Keratinocyte (primary cell): ENCODE measurements at places on chromosomes 2 and 18.

DNA sequence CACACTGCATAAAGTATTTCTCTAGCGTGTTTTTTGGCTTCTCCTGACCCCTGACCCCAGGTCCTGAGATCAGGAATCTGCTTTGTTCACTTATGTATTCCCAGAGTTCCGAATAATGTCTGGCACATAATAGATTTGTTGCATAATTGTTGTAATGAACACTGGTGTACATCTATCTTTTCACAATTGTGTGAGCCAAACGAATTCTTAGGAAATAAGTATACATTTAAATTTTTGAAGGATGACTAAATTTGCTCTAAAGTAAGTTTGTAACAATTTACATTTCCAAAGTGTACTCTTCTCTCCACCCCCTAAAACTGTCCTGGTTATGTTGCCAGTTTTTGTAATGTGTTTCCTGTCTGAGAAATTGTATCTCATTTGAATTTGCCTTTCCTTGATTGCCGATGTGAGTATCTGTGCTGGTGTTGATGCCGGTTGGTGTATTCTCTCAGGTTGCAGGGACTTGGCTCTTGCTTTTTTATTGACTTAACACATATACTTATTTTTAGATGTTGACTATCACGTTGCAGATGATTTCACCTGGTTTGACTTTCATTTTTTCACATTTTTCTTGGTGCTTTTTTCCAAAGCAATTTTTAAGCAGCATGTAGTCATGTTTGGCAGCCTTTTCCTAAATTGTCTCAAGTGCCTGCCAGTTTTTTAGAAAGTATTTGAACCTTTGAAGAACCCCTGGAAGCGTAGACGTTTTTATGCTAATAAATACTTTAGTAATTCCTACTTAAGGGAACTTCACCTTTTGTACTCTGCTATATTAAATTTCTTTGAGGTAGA, 16.1 kb upstream of the FARP2 start:
- no peak for DNase-seq

DNA sequence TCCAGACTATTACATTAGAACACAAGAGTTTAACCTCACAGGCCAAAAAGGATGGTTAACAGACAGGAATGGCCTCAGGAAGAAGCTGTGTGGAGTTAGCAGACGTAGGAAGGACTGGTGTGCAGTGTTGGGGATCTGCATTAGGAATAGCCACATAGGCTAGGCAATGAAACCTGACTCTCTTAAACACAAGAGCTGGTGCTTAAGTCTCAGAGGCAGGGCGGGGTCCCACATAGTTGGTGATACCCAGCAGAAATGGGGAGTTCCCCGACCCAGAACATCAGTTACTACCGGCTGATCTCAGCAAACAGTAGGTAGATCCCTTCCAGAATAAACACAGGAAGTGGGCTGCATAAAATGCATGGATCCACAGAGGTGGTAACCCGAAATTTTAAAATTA, 64.1 kb downstream of the CCDC93 start:
- no peak for DNase-seq

GRCh38 chr2:238257786-238258700, 18.2 kb upstream of the HES6 start:
- DNase-seq, result no peak

- DNase-seq, result no peak
Measured at GRCh38 chr18:413233-413632, 87.3 kb downstream of the COLEC12 start.

DNA sequence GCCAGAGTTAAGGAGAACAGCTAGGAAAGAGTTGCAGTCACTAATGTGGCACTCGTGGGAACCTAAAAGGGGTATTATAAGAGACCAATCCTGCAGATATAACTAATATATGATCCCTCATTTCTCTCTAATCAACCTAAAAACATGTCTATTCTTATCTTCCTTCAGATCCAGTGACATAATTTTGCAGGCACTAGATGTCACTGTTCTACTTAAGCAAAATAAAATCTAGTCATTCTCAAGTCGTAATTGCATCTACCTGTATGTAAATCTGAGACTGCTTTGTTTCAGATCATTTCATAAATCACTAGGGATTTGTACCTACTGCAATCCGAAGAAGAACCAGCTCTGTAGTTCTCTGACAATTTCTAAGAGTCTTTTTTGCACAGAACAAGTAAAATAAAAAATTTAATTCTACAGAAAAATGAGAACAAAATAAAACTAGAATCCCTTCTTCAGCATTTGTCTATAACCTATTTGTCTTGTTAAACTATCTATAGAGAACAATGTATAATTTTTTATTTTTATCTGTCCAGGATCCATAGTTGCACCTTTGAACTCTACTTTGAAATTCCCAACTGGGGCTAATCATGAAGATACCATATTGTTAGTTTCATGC, 56.5 kb upstream of the ERBB4 start:
- DNase-seq, result no peak

GRCh38 chr2:62071126-62071598, 124.8 kb upstream of the B3GNT2 start:
- DNase-seq, result no peak

DNA sequence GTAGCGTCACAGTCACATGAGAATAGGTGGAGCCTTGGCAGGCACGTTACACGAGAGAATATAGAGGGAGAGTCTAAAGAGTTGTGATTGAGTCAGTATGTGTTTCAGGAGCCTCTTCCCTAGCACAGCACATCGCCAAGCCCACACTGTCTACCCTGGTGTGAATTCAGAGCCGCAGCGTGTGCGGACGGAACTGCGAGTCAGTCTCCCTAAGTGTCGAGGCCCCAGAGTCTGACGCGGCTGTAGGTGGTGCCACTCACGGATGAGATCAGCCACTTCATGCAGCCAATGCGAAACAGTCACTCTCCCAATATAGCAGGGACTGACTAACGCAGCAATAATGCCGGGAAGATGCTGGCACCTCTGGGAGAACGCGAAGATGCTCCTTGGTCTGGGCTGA, 587.3 kb upstream of the ID2 start:
- DNase-seq, result no peak

GRCh38 chr2:219562049-219563020, 9.0 kb downstream of the OBSL1 start:
- DNase-seq, result no peak
